ENCODE measurements at places on chromosomes 7 and 10.

- H3K27ac ChIP-seq = no peak overlapping the region
- H3K36me3 ChIP-seq = no peaks in the 10 kb centered on the region
- no peaks in the 10 kb centered on the region for H3K4me1 ChIP-seq
- no peak for DNase-seq
- no peak overlapping the region for H3K4me3 ChIP-seq
- H3K27me3 ChIP-seq = no peaks in the 10 kb centered on the region
Measured at GRCh38 chr7:67549126-67549525, 552.5 kb downstream of the TYW1 start.

DNA sequence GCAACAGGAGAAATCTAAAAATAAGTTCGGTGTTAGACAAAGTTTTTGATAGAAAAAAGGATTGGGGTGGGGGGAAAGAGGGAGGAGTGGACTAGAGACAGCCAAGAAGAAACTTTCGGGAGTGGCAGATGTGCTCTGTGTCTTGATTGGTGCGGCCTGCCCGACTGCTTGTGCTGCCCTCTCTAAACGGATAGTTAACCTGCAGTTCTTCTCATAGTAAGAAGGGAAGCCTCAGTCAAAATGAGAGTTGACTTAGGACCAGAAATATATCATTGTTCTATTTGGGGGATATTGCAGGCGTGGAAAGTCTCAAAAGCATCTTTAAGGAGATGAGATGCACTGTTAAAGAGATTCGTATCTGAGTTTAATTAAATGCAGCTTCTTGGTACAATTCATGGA lies 39.3 kb downstream of the UBE3C start:
- H3K27me3 ChIP-seq = no peaks in the 10 kb centered on the region
- DNase-seq = no peak
- H3K36me3 ChIP-seq = peaks cover 74% of the 10 kb centered on the region
- H3K27ac ChIP-seq = no peak overlapping the region

- no peaks in the 10 kb centered on the region for H3K4me1 ChIP-seq
- no peaks in the 10 kb centered on the region for H3K36me3 ChIP-seq
- H3K4me3 ChIP-seq = no peak overlapping the region
- no peaks in the 10 kb centered on the region for H3K27me3 ChIP-seq
- no peak for DNase-seq
- no peak overlapping the region for H3K27ac ChIP-seq
Measured at GRCh38 chr7:2148189-2148588, 84.6 kb downstream of the MAD1L1 start.

- no peaks in the 10 kb centered on the region for H3K36me3 ChIP-seq
- DNase-seq = no peak
- no peaks in the 10 kb centered on the region for H3K4me1 ChIP-seq
- peaks cover 4% of the 10 kb centered on the region for H3K27me3 ChIP-seq
- H3K4me3 ChIP-seq = no peak overlapping the region
Measured at GRCh38 chr7:12586271-12586670, 15.8 kb downstream of the SCIN start.

- no peaks in the 10 kb centered on the region for H3K36me3 ChIP-seq
- no peak for DNase-seq
- no peaks in the 10 kb centered on the region for H3K27me3 ChIP-seq
- no peaks in the 10 kb centered on the region for H3K4me1 ChIP-seq
- no peak overlapping the region for H3K27ac ChIP-seq
Measured at GRCh38 chr7:31776616-31777015, 89.6 kb downstream of the PPP1R17 start.

DNA sequence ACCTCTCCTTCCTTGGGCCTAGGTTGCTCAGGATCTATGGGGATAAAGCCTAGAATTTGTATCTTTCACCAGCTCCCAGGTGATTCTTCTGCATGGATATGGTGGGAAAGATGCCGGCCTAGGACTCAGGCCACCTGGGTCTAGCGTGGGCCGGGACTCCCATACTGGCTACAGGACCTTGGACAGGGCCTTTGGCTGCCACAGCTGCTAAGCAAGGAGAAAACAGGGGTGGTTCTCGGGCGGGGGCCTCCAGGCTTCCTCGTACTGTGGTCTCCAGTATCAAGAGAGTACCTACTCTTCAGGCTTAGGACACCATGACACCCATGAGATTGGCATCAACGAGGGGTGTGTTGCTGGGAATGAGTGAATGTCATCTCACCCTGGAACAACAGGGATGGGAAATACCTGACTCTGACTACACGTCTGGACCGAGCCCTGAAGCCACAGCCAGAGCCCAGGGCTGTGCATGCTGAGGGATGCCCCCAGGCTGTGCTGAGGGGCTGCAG lies 120.3 kb upstream of the ADAM12 start:
- H3K27me3 ChIP-seq = peaks cover 4% of the 10 kb centered on the region
- DNase-seq = no peak
- no peaks in the 10 kb centered on the region for H3K36me3 ChIP-seq
- H3K27ac ChIP-seq = no peak overlapping the region
- no peaks in the 10 kb centered on the region for H3K4me1 ChIP-seq

DNA sequence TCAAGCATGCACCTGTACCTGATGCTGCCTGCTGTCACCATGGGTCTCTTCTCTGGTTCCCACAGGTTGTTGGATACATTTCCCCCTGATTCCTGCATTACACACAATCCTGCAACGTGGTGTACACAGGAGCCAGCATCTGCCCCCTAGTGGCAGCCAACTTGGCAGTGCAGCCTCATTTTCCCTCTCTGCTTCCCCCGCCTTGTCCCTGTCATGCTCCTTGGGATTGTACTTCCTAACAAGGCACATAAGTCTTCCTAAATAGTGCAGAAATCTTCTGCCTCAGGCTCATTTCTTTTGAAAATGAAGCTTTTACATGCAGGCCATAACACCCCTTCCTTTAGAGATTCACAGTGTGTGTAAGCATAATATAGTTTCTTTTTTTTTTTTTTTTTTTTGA lies 387.5 kb downstream of the CCSER2 start:
- H3K4me3 ChIP-seq = no peak overlapping the region
- H3K27me3 ChIP-seq = no peaks in the 10 kb centered on the region
- H3K27ac ChIP-seq = no peak overlapping the region
- DNase-seq = no peak
- H3K36me3 ChIP-seq = no peaks in the 10 kb centered on the region

DNA sequence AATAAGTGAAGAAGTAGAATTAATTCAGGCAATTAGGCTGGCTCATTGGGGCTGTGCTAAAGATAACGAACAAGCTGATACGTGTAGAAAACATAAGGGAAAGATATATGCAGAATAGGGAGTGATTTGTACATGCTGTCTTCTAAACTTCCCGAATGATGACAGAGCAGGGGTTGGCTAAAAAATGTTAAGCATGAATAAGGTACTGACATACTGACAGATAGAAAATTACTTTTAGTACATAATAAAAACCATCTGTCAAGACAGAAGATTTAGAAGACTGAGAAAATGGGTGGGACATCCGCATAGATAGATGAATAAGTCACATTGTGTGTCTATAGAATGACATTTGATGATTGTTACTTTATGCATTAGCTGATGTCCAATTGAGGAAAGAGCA lies 158.8 kb upstream of the ZNF804B start:
- no peak overlapping the region for H3K4me3 ChIP-seq
- DNase-seq = no peak
- H3K27me3 ChIP-seq = no peaks in the 10 kb centered on the region
- no peaks in the 10 kb centered on the region for H3K4me1 ChIP-seq
- H3K36me3 ChIP-seq = no peaks in the 10 kb centered on the region

DNA sequence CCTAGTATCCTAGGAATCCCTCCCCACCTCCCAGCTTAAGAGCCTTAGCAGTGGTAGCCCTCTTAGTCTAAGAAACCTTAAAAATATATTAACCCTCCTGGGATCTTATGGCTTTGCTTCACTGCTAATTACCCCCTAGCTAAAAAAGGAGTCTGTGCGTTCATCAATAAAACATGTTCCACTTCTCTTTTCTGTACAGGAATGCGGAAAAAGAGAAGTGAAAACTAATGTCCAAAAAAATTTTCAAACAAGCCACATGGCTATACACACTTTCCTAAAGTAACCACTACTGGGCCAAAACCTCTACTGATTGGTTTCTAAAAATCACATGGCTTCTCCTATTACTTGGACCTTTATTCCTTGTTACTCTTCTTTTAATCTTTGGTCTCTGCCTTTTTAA lies 667.1 kb upstream of the LRRTM3 start:
- H3K4me1 ChIP-seq = no peaks in the 10 kb centered on the region
- no peaks in the 10 kb centered on the region for H3K36me3 ChIP-seq

GRCh38 chr10:113305871-113306270 lies 247.0 kb upstream of the HABP2 start:
- H3K36me3 ChIP-seq = no peaks in the 10 kb centered on the region
- no peak overlapping the region for H3K4me3 ChIP-seq
- no peaks in the 10 kb centered on the region for H3K4me1 ChIP-seq
- no peaks in the 10 kb centered on the region for H3K27me3 ChIP-seq

- H3K4me1 ChIP-seq = no peaks in the 10 kb centered on the region
- no peaks in the 10 kb centered on the region for H3K36me3 ChIP-seq
- H3K4me3 ChIP-seq = no peak overlapping the region
- DNase-seq = no peak
- H3K27ac ChIP-seq = no peak overlapping the region
Measured at GRCh38 chr10:121322046-121322445, 276.2 kb downstream of the FGFR2 start.

DNA sequence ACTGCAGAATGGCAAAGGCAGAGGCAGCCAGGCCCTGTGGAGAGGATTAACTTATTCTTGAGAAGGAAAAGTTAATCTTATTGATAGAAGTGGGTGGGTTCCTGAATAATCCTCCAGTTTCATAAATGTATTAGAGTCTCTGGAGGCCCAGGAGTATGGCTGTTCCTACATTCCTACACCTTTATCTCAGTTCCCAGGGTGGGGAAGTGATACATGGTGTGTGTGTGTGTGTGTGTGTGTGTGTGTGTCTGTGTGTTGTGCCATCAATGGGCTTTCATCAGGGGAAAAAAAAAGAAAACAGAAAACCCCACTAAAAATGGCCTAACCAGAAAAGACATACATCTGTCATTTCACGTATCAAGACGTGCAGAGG lies 22.0 kb upstream of the GSDME start:
- no peaks in the 10 kb centered on the region for H3K4me1 ChIP-seq
- no peak overlapping the region for H3K4me3 ChIP-seq
- no peaks in the 10 kb centered on the region for H3K27me3 ChIP-seq
- DNase-seq = no peak

DNA sequence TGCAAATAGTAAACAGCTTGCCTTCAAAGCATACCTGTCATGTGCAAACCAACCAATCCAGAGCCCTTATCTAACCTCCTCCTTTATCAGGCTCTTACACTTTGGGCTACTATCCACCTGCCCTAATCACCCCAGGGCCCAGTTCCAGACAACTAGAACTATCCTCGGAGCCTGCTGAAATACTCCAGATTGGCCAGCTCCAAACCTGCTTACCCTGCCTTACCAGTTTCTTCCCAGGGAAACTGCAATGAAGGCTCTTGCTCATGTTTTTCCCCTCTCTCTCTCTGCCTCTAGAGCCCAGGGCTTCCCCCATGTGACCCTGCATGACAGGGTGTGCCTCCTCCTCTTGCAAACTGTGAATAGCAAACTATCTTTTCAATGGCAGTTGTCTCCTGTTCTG lies 81.4 kb upstream of the CAPZA2 start:
- no peaks in the 10 kb centered on the region for H3K4me1 ChIP-seq
- H3K27me3 ChIP-seq = no peaks in the 10 kb centered on the region
- no peaks in the 10 kb centered on the region for H3K36me3 ChIP-seq
- peak; percentile 78 for DNase-seq

DNA sequence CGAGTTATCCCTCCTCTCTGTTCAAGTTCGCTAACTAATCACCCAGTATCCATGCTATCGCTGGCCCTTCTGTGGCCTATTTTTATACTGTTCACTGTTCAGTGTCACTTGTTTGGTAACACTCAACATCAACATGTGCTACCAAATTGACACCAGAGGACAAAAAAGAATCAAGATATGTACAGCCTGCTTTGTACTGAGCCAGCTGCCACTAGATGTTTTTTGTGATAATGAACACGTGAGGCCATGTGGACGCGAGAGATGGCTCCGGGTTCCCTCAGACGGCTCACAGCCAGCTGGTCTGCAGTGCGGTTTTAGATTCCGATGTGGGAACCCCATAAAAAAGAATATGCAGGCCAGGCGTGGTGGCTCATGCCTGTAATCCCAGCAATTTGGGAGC lies 21.2 kb downstream of the CAV1 start:
- no peaks in the 10 kb centered on the region for H3K27me3 ChIP-seq
- no peaks in the 10 kb centered on the region for H3K36me3 ChIP-seq
- no peak overlapping the region for H3K4me3 ChIP-seq
- no peak overlapping the region for H3K27ac ChIP-seq
- DNase-seq = no peak
- no peaks in the 10 kb centered on the region for H3K4me1 ChIP-seq

DNA sequence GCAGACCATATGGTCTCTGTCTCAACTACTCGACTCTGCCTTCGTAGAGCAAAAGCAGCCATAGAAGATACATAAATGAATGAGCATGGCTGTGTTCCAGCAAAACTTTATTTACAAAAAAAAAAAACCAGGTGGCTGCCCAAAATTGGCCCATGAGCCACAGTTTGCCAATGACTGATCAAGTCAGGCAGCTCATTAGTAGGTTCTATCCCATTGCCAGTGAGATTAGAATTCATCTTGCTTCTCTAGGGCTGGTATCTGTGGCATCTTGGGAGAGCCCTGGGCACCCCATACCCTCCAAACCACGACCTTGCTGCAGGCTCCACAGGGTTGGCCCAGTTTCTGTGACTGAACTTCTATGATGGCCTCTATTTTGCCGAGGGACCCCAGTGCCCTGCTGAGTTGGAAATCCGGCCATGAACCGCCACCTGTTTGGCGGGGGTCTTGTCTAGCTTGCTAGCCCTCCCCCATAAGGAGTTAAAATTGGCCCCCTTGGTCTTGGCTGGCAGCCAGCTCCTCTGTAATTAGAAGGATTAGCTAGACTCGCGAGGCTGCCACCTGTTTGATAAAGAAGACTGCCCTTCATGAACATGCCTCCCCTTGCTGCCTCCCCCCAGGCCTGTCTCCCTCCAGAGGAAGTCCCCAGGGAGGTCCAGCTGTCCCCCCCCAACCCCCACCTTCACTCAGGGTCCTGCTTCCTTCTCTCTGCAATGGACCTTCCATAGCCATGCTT lies 83.9 kb downstream of the CHN2 start:
- no peaks in the 10 kb centered on the region for H3K36me3 ChIP-seq
- no peak overlapping the region for H3K4me3 ChIP-seq
- no peak overlapping the region for H3K27ac ChIP-seq
- peaks cover 35% of the 10 kb centered on the region for H3K4me1 ChIP-seq
- DNase-seq = no peak
- no peaks in the 10 kb centered on the region for H3K27me3 ChIP-seq

DNA sequence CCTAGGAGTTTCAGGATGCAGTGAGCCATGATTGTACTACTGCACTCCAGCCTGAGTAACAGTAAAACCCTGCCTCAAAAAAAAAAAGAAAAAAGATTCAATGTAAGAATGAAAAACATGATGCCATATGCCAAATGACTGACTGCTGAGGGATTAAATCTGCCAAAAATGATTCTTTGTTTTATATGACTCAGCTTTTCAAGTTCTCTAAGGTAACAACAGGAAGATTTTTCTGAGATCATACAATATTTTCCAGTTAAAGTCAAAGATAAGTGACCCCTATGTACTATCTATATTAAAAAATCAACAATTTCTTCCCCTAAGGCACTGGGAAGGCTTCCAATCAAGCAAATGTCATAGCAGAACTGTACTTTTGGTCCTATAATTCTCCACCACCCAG lies 271.2 kb upstream of the IMMP2L start:
- no peak for DNase-seq
- H3K36me3 ChIP-seq = no peaks in the 10 kb centered on the region
- no peak overlapping the region for H3K4me3 ChIP-seq
- no peak overlapping the region for H3K27ac ChIP-seq
- H3K27me3 ChIP-seq = no peaks in the 10 kb centered on the region
- no peaks in the 10 kb centered on the region for H3K4me1 ChIP-seq

All from right lobe of liver (tissue), 6 donors.